ENCODE measurements at places on chromosomes 16 and 17.

DNA sequence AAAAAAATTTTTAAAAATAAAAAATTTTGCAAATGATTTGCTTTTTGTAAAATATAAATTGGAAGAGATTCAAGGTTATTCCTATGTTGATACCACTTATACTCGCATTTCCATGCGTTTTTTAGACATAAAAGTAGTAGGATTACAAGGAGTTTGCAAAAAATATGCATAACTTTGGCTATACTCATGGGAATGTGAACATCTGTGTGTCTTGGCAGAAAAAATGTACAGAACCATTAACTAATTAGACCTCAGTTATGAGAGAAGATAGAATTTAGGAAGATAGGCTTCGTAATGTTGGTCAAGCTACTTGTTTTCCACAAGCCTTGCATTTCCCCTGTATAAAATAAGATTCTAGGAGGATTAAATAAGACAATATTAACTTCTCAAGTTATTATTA is 61.1 kb upstream of the VPS4A start:
- DNase-seq = no peak

DNA sequence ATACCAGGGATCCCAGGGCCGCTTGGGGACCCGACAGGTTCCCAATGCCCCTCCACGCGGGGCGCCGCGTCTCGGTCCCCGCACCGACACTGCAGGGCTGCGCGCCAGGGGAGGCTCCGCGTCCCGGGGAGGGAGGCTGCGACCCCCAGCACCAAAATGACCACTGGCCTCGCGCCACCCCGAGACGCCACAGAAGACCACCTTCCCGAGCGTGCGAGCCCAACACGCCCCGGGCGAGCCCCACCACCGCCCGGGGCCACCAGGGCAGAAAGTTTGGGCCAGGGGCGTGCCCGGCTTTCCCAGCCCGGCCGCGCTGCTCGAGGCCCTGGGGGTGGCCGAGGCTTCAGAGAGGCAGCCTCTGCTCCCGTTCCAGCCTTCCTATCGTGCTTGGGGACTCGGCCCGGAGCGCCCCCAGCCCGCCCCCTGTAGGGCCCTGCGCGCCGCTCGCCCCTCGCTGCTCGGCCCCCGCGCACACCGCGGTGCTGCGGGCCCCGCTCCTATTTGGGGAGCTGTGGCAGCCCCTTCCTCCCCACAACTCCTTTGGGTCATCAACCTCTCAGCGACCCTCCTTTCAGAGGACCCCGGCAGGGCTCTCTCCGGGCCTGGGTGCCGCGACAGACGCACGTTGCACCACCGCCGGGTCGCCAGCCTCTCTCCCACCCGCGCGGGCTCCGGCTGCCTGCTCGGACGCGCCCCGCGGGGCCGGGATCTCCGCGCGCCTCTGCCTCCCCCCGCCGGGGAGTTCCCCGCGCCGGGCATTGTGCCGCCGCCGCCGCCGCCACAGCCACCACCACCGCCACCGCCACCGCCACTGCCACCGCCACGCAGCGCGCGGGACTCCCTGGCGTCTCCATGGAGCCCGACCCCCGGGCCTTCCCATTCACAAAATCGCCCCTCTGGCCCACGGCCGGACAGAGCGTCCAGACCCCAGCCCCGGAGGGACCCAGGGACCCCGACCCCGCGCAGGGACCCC is 892 bp downstream of the RBFOX3 start:
- no peak for DNase-seq

DNA sequence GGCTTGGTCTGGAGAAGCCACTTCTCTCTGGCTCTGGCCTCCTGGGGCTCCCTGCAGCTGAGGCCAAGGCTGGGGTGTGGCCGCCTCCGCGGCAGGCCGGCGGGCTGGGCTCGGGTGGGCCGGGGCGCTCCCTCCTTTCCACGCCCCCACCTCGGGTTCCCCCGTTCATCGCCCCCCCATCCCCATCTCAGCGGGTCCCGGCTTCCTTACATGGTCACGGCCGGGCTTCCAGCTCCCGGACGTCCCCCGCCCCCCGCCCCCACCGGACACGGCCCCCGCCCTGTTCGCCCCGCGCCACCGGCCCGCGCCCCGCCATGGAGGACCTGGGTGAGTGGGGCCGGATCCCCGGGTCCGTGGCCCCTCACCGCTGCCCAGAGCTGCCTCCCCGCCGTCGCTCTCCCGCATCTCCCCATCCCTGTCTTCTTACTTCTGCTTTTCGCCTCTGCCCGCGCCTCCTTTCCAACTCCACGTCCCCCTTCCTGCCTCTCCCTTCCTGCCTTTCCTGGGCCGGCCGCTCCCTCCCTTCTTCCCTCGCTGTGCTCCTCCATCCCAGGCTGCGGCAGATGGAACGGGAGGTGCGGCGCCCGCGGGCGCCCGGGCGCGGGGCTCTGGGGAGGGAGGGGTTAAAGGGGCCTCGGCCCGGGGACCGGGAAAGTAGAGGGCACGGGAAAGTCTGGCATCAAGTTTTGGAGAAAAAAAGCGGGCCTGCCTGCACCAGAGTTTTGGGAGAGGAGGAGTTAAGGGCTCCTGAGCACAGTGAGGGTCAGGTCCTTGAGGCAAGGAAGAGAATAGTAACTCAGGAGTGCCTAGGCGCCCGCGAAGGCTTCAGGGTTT is at the start of gene TGFB1I1:
Gene TGFB1I1 (plus strand): TSS at position 278 of the 834 bp plus-strand sequence. CDS start 37 bp downstream, at position 315.
- DNase-seq = no peak

DNA sequence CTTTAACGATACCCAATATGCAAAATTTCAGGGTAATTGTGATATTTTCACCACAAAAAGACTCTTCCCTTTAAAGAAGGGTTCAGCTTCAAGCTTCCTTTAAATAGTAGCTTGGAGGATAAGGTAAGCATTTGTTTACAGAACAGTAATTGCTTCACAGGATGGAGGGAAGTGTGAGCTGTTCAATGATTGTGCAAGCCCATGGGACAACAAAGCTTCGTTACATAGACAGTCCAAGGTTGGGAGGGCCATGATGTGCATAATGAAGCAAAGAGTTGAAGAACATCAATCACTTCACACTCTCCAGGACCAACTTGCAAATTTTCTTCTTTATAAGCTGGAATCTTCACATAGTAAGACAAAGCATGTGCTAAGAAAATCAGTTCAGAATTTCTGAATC is 145.0 kb upstream of the ASIC2 start:
- DNase-seq = no peak

DNA sequence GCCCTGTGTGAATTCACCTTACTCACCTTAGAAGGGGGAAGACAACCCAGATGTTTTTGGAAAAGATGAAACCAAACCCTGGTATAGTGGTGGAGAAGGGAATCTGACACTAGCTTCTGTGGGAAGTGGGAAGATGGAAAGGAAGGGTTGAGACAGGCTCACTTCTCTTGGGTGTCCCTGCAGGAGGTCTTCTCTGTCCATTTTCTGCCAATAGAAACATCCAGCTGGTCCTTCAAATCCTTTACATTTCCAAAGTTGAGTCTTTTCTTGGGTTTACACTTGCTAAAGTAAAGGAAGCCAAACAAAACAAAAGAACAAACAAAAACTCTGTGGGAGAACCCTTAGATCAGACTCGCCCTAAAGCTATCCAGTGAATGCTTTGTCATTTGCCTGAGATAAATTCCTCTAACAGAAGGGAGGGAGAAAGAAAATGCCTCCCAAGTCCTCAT is 10.2 kb downstream of the HOXB1 start:
- no peak for DNase-seq

- no peak for DNase-seq
Measured at GRCh38 chr17:14084955-14085354, 15.7 kb downstream of the COX10 start.

- DNase-seq = no peak
Measured at GRCh38 chr16:27725236-27726000, 175.5 kb downstream of the KATNIP start.

DNA sequence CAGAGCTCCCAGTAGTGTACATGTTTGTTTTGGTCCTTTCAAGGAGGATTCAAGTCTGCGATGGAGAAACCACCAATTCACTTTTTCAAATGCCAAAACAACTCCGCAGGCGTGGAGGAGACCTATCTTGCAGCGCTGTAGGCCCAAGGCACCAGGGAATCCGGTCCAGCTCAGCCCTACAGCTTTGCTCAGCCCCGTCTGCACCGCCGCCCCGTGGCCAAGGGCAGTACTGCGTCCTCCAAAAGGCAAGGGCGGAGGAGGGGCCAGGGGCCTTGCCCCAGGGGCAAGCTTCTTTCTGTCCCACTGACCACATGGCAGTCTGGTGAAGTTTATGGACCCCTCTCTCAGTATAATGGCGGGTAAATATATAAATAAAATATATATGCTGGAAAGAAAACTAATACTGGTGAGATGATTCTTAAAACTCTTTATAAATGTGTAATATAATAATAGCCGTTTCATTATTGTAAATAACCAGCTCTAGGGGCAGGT is 709 bp upstream of the CD300LG start:
- peak; percentile 77 for DNase-seq

DNA sequence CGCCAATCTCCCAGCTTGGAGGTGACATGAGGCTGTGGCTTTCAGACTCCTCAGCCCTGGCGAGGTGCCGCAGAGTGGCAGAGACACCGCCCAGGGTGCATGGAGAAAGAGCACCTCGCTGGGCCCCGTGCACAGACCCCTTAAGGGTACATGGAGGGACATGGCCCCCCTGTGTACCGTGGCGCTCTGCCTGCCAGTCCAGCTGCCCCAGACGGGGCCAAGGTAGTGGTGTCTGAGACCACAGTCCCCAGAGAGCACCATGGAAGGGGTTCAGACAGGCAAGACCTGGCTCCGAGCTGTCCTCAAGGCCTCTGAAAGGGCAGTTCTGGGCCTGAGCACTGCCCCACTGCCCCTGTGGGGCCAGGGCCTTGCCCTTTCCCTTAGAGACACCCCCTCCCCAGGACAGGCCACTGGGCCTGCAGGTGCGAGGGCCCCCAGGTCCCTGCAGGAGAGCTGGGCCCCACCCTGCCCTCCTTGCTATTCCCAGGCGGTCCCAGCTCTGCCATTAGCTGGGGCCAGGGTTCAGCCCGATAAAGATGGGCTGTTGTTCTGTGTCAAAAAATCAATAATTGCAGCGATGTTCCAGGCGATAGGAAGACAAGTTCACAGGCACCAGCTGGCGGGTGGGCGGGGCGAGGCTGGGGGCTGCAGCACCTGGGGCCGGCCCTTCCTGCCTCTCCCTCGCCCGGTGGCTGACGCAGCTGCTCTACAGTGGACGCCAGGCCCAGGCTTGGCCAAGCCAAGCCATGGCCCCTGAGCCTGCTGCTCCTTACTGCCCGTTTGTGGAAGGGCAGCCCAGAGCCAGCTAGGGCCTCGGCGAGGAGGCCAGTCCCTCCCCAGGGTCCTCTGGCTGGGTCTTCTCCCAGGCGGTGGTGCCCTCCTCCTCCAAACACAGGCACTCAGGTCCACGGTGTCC is 51.7 kb downstream of the ZFPM1 start:
- DNase-seq = no peak

GRCh38 chr16:2231016-2231931 is 5.0 kb upstream of the DNASE1L2 start:
- no peak for DNase-seq

GRCh38 chr17:77916264-77916663 is 42.2 kb upstream of the TNRC6C start:
- no peak for DNase-seq

GRCh38 chr17:66191593-66192377 is at the start of gene CEP112:
Gene CEP112 (minus strand): TSS chr17:66192133.
- peak; percentile 78 for DNase-seq

DNA sequence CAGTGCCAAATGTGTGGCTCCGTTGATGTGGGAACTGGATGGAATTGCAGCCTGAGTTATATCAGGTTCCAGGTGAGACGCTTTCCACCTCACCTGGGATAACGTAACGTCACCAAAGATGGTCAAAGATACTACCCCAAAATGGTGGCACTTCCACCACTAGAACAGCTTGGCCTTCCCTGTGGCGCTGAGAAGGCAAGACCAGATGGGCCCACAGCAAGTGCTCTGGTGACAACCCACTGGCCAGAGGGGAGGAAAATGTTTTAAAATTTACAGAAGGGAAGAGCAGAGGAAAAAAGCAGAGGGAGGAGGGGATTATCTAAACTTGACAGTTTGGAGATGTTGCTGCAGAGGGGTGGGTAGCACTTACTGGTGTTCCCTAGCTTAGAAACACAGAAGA is 7.5 kb upstream of the ITGA2B start:
- no peak for DNase-seq

DNA sequence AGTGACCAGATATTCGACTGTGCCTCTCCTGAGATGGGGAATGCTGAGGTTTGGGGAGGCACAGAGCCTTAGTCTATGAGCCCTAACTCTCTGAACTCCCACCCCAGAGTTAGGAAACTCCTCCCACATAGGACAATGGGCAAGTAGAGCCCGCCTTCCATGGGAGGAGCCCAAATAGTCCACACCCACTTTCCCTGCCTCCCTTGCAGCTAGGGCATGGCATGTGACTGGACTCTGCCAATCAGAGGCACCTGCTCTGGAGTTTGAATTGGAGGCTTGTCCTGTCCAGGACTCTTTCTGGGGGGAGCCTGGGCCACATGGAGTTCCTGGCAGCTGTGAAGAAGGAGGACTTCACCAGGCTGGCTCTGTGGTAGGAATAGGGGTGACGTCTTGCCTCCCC is 48.4 kb downstream of the SOCS1 start:
- DNase-seq = no peak

DNA sequence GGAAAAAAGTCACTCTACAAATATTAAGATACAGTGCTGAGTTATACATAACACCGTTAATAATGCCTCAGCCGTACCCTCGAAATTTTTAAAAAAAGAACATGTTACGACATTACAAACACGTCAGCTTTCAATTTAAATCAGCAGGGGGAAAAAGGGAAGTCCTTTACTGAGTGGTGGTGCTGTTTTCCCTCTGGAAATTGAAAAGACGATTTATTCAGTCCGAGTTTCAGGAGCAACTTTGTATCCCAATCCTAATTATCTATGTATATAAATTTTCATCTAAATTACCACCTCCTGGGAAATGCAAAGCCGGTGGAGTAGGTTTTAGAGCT is 1.3 kb downstream of the NETO2 start:
- DNase-seq = no peak

DNA sequence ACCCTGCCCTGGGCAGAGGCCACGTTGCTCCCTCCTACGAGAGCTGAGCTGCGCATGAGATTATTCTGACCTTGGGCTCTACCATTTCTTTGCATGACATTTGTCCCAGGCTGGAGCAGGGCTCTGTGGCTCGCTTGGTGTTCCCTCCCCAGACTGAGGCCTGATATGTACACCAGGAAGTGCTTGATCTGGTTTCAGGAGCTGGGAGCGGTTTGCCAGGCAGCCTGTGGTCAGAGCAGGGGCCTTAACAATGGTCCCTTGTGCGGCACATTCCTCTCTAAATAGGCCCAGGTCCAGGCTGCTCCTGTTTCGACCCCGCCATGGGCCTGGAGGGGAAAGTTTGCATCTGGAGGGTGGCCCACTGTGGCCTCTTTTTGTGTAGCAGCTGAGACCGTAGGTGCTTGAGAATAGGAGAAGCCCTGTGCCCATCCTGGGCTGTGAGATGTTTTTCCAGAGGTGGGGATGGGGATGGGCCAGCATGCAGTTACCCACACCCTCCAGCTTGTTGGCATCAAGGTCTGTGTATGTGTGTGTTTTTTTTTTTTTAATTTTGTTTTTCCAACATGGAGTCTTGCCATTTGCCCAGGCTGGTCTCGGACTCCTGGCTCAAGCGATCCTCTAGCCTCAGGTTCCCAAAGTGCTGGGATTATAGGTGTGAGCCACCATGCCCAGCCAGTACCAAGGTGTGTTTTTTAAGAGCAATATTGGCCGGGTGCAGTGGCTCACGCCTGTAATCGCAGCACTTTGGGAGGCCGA is 253.9 kb downstream of the SEC14L1 start:
- DNase-seq = no peak
